ENCODE measurements at places on chromosomes 11 and 22. TPM values are rescaled to one million over a fixed set of nuclear protein-coding genes. Genes with fewer than 3 reads are reported as not detected.
A peak's percentile ranks its signal among the peaks of the same experiment; 100 is the strongest.

The OR5A1 gene
- not detected for total RNA-seq

- DNase-seq = no peak
Observed at GRCh38 chr11:101944923-101945322, 28.6 kb upstream of the ANGPTL5 start.

The CARNS1 gene
- total RNA-seq = under 0.01 TPM

The DNAJB13 gene
- 0.18 TPM for total RNA-seq

GRCh38 chr22:36765943-36766450, 9.9 kb downstream of the IFT27 start:
- peak; percentile 59 for DNase-seq

Measured in IMR-90 (cell line).